ENCODE measurements at places on chromosomes 11 and 22.

DNA sequence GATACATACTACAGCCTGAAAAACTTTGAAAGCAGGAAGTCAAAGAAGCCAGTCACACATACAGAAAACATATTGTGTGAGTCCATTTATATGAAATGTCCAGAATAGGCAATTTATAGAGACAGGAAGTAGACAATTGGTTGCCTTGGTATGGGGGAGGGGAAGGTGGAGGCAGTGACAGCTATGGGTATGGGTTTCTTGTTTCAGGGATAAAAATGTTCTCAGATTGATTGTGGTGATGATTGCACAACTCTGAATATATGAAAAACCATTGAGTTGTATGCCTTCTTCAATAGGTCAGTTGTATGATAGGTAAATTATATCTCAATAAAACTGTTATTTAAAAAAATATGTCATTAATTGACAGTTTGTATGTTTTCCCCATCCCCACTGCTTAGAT, 137.6 kb downstream of the SNX19 start:
- no peak for DNase-seq

DNA sequence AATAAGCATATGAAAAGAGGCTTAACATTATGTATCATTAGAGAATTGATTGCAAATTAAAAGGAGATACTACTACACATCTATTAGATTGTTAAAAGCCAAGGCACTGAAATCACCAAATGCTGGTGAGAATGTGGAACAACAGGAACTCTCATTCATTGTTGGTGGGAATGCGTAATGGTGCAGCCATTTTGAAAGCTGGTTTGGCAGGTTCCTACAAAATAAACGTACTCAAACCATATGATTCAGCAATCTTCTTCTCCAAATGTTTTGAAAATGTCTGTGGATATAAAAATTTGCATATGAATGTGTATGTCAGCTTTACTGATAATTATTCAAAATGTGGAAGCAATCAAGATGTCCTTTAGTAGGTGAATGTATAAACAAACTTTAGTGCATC, 176.4 kb upstream of the PLET1 start:
- no peak for DNase-seq

DNA sequence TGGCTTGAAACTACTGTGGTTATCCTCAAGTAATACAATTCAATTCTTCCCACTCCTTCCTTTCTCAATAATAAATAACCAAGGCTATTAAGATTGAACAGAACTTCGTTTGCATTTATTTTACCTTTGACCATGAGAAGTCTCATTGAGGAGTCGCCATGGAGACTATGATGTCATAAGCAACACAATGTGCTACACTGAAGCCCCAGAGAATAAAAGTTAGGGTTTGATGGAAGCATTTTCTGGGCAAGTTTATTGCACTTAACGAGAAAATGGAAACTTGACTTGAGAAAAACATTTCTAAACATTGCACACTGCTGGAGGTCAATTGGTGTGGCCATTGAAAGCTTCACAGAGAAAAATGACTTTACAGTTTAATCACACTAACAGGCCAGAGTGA, 121.5 kb downstream of the FAM76B start:
- DNase-seq = no peak

DNA sequence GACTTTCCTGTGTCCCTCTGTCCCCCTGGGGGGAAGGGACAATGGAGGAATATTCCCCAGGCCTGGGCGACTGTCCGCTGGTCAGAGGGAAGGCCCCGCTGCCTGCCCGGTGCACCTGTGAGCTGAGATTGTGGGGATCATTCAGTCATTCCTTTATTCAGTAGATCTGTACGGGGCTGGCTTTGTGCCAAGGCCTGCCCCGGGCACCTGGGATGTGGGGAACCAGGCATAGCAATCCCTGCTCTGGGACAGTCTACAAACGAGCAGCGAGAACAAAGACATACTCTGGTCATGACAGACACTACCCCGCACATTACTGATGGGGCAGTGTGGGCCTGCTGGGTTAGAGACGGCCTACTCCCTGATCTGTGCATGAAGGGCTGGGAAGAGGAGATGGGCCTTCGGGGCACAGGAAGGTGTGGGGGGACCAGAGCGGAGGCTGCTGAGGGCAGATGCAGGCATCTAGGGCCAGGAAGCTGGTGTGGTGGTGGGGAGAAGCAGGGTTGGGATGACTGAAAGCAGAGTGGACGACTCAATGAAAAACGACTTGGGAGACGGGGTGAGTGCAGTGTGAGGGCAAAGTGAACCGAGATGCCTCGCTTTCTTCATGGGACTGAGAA, 1.8 kb upstream of the MYO7A start:
- no peak for DNase-seq

- DNase-seq = no peak
Observed at GRCh38 chr22:39627865-39628562, 57.5 kb downstream of the CACNA1I start.

GRCh38 chr11:25350899-25351803, 854.3 kb downstream of the LUZP2 start:
- DNase-seq = peak; percentile 38

GRCh38 chr11:127996825-127997224, 590.5 kb downstream of the ETS1 start:
- DNase-seq = no peak

GRCh38 chr22:38881997-38882879, 10.2 kb upstream of the CBX6 start:
- DNase-seq = no peak

- DNase-seq = no peak
Observed at GRCh38 chr11:95230810-95231126, 234 bp downstream of the SESN3 start.

- peak; percentile 52 for DNase-seq
Observed at GRCh38 chr11:34052608-34053160, 1.2 kb downstream of the CAPRIN1 start.

DNA sequence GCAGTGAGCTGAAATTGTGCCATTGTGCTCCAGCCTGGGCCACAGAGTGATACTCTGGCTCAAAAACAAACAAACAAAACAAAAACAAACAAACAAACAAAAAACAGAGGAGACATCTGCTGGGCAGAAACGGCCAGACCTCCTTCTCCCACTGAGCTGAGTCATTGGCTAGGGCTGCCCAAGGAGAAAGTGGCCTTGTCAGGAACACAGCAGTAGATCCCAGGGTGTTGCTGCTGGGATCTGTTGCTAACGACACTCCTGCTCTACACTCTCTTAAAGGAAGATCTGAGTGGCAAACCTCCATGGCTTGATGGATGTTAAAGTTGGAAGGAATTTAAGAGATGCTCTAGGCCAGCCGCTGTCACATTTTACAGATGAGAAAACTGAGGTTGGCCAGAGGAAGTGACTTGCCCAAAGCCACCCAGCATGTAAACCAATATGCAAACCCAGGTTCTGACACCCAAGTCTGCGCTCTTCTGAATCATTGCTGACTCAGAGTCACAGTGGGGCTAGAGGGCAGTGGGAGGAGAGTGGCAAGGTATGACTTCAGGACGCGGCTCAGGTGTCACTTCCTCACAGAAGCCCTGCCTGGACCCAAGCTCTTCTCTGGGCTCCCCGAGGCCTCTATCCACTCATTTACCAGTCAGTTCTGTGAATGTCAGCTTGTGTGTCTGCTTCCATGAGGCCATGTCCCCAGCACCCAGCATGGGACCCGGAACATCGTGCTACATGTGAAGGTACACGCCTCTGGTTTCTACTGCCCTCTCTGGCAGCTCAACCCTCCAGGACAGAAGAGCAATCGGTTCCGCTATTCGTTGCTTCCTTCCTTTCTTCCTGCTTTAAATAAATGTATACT, 11.3 kb upstream of the GDPD5 start:
- no peak for DNase-seq

DNA sequence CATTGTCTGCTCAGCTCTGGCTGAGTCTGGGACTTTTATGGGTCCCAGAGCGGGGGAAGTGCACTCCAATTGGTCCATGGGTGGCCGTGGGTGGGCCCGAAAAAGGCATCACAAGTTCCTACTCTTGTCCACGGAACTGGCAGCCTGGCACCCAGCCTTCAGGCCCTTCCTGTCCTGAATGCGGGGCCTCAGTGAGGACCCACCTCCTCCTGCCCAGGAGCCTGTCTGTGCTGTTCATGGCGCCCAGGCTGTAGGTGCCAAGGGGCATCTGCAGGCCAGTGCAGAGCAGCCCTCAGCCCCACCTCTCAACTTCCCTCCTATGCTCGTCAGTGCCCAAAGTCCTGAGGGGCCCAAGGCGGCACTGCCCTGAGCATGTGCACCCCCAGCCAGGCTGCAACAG, 411.7 kb upstream of the KIRREL3 start:
- no peak for DNase-seq

DNA sequence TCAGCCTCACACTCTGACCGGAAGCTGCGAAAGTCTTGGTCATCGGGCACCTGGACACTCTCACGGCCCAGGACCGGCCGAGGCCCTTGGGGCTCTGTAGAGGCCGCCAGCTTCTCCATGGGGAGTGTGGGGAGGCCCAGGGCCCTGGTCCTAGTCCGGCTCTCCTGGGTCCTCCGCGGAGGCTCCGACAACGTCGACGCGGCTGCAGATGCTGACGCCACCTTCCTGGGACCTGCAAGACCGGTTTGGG, 12.9 kb downstream of the STARD10 start:
- DNase-seq = no peak

- no peak for DNase-seq
Observed at GRCh38 chr11:83471831-83472727, 185.9 kb upstream of the CCDC90B start.

- no peak for DNase-seq
Observed at GRCh38 chr11:36363361-36364268, 67.5 kb downstream of the PRR5L start.

DNA sequence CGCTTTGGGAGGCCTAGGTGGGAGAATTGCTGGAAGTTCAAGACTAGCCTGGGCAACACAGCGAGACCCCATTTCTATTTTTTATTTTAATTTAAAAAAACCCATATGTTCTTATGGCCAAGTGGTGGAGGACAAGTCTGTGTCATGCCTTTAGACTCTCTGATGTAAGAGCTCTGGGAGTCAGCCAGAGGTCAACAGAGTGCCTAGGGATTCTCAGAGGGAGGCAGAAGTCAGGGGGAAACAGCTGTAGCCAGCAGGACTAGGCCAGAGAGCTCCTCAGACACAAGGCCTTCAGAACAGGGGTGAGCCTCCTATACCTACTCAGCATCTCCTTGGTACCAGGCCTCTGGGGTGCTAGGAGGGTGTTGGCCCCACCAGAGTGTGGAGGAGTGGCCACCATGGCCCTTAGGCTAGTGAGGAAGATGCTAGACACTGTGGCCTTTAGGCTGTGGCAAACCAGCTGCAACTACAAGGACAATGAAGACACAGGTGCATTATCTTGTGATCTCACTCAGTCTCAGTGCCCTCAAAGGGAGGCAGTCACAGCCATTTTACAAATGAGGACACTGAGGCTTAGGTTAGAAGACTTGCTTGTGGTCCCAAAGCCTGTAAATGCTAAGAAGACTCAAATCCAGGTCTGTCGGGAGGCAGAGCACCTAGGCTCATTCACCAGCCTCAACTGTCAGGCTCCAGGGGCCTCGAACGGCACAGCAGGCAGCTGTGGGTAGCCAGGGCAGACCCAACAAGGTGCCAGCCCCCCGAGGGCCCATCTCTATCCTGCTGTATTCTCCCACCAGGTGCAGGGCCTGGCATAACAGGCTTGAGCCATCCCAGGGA, 5.0 kb downstream of the ZP1 start:
- no peak for DNase-seq

GRCh38 chr11:37465221-37465620, 867.2 kb upstream of the RAG2 start:
- DNase-seq = no peak

DNA sequence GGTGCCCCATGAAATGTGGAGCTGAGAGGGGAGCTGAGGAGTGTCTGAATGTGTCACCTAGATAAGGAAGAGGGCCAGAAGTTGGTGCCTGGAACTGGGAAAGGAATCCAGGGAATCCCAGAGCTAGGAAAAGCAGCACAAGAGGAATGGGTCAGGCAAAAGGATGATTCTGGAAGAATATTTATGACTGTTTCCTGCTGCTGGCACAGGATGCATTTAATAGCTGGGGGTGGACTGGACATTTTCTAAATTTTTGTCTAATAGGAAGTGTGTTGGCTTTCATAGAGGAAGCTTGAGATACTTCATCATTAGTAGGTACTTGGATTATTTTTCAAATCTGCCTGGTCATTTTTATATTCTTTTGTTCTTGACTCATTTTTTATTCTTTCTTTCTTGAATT, 17.4 kb upstream of the MRGPRX2 start:
- DNase-seq = no peak

- no peak for DNase-seq
Observed at GRCh38 chr11:11844272-11844671, 2.5 kb downstream of the USP47 start.

- no peak for DNase-seq
Observed at GRCh38 chr11:115672999-115673411, 168.8 kb upstream of the CADM1 start.

GRCh38 chr11:120112174-120112796, 25.6 kb downstream of the TRIM29 start:
- DNase-seq = no peak

DNA sequence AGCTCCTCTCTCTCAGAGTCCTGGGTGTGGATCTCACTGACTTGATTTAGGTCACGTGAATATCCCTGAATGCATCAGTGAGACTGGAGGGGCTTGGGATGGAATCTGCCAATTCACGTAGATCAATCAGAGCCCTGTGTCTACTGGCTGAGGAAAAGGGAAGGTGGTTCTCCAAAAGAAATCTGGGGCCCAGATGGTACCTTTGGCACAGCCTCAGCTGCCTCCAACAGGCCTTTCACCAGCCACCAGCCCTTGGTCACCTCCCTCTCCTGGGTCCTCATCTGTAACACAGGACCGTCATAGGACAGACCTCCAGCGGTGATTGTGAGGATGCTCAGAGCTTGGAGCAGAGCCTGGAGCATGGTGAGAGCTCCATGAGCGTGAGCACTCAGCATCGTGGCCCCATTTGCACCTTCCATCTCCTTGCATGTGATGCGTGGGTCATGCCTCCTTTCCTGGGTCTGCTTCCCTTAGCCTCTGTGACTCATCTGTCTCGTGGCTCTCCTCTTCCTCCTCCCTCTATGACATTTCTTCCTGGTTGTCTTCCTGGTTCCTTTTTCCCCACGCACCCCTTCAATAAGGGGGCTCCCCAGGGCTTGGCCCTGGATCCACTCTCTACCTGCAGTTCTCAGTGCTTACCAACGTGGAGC, 7.5 kb upstream of the MIEF1 start:
- DNase-seq = no peak

DNA sequence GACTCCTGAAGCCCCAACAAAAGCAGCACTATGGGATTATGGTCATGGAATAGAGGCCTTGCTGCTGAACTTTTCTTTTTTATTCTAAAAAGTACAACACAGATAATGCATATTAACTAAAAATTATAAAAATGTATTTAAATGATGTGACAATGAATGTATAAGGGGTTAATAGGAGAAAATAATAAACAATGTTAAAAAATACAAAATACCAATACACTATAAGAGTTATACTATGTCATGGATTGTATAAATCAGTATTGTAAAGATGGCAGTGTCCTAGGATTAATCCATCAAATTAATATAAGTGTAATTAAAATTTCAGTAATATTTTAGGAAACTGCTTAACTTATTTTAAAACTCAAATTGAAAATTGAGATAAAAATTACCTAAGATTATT, 58.3 kb upstream of the TOP3B start:
- no peak for DNase-seq

- no peak for DNase-seq
Observed at GRCh38 chr11:68081691-68082090, 39.5 kb downstream of the CHKA start.

Data from ecto neural progenitor cell (in vitro differentiated cells).